Stimulated activated CD4-positive, alpha-beta T cell treated with anti-CD3 and anti-CD28 coated beads, Interleukin-15, amount 100 ng/mL, for 1 hour (primary cell): ENCODE measurements at places on chromosomes 12 and 14.

DNA sequence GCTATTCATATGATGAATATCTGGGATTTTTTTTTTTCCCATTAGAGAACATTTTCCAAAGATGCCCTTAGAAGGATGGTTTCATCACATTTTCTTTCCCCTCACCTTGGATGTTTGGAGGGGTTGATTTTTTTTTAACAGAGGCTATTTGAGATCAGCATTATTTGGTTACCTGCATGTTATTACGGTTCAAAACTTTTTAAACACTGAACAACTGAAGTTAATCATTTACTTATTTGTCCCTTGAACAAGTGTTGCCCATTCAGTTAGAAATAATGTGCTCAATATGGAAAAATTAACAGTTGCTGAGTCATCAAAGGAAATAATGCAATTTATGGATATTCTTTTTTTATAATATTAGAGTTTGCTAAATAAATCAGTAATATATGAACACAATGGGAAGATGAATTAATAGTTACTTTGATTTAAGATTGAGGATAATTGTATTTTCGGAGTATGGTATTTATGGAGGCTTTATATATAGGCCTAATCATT is 26.7 kb downstream of the CNTN1 start:
- DNase-seq = no peak

DNA sequence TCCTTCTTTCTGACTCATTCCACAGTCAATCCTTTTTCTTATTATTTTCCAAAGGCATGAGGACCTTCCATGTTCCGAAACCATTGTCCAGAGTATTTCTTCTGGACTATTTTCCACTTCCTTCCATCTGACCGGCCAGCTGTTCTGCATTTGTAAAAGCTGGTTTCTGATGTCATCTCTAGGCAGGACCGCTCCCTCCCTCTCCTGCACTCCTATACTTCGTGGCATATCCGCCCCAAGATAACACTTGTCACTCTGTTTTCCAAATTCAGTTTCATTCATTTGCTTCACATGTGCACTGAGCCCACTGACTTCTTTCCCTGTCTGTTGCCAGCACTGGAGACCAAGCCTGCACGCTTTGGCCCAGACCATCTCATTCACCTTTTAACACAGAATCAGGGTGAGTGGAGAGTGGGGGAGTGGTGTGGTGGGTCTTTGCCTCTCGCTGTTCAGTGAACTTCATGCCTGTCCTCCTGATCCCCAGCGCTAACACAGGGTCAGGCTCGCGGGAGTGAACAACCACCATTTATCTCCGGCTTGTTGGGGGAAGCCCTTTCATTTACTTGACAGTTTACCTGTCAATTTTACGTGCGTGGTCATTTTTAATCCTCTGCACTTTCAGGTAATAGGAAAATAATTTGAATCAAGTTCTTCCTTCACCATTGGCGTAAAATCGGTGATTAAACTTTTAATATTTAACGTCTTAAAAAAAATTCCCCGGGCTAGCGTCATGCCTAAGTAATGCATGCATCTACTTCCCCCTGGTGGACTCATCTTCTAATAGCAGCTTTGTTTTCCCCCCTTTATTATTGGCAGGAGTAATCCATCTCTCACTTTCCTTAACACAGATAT is 52.5 kb downstream of the C12orf75 start:
- no peak for DNase-seq

- no peak for DNase-seq
Measured at GRCh38 chr12:40145896-40146295, 40.0 kb upstream of the SLC2A13 start.

DNA sequence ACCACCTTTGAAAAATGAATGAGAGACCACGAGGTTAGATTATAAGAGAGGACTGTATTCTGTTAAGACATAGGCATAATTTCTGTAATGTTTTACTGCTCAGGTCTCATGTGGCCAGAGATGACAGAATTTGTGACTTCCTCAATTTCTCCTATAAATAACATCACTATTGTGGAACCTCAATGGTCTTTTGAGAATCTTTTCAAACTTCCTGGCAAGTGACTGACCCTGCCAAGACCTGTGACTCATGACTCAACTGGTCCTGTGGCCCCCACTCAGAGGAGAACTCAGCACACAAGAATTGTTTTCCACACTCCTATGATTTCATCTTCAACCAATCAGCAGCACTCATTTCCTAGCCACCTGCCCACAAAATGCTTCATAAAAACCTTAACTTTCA is 508.2 kb upstream of the ATP2B1 start:
- DNase-seq = no peak

DNA sequence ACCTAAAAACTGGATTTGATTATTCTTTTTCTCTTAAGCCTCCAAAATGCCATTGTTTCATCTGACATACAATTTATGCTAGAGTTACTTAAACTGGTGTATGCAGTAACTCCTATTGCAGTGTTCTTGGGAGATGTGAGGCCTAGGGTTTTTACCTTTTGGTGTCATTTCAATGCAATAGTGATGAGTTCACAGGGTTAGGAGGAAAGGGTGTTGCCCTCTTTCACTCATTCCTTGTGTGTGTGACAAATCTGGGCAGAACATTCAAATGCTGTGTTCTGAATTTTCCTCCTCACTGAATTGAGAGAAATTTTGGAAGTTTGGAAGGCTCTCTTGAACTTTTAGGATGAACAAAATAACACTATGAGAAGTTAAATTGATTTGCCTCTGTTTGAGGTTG is 69.9 kb downstream of the IGF1 start:
- DNase-seq = no peak

DNA sequence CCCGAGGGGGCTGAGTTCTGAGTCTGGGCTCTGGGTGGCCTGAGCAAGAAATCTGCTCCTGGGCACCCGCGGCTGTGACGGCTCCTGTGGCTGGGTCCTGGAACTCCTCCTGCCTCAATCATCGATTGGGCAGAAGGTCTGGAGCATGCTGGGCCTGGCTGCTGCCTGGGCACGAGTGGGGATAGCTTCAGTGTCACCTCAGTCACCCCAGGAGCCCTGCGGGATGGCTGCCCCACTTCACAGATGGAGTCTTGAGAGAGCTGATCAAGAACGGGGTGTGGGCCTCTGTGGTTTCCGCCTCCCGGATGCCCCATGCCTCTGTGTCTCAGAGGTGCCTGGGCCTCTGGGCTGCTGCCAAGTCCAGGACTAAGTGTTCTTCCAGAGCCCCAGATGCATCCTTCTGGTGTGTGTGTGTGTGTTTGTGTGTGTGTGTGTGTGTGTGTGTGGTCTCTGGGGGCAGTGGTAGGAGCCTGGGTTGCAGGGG is 185.6 kb upstream of the C14orf180 start:
- DNase-seq = peak; percentile 28

DNA sequence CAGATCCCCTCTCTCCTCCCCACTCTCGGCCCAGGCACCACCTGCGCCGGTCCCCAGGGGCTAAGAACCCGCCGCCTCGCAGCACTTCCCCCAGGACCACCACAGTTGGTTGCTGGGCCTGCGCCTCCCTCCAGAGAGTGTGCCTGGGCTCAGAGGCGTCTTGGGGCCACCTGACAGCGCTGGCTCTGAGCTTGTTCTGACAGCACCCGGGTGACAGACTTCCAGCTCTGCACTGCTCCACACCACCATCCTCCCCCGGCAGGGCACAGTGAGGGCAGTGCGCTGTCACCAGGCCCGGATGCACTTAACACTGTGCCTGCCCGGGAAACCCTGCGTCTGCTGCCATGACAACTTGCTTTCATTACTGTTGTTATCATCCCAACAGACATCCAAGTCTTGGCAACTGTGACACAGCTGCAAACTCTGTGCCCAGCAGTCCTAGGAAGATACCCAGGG is 6.6 kb downstream of the BRF1 start:
- no peak for DNase-seq

DNA sequence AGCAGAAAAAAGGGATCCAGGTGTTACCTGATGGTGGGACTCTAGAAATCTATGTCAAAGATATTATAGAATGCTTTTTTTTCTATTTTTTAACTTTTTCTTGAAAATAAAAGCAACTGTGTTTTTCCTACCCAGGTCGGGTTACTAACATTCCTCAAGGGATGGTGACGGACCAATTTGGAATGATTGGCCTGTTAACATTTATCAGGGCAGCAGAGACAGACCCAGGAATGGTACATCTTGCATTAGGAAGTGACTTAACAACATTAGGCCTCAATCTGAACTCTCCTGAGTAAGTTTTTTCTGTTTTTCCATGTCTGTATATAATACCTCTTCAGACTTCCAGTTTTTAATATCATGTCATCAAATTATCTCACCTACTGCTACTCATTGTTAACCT is 27.6 kb upstream of the KCNMB4 start:
- no peak for DNase-seq

DNA sequence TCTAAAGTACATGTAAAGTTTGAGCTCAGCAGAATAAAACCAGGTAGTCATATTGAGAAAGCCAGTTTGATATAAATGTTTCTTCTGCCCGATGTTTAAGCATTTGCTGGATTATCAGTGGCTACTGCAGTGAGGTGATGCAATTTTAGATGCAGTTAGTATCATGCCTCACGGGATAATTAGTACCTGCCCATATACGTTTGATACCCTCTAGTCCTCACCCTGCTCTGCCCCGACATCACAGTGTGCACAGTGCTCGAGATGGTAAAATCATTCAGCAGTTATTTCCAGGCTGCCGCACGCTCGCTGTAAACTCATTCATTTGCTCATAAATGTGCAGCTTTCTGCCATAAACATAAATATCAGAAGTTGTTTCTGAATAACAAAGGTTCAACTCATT is 152.7 kb downstream of the PELI2 start:
- DNase-seq = no peak

- no peak for DNase-seq
Measured at GRCh38 chr12:116381744-116382685, 104.5 kb upstream of the MED13L start.

DNA sequence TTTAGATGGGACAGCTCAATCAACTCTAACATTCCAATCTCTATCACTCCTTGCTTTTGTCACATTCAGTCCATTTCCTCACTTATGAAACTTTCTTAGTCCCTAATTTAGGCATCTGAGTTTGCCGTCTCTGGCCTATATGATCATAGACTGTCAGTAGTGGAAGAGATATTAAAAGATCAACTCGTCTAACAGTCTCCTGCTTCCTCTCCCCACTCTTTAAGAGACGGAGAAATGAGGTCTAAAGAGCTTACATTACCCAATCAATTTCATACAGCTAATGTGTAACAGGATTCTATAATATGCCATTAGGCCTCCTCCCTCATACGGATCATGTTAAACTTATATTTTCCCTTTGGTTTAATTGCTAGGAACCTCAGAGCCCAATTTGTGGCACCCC is 6.5 kb upstream of the ATP23 start:
- no peak for DNase-seq

DNA sequence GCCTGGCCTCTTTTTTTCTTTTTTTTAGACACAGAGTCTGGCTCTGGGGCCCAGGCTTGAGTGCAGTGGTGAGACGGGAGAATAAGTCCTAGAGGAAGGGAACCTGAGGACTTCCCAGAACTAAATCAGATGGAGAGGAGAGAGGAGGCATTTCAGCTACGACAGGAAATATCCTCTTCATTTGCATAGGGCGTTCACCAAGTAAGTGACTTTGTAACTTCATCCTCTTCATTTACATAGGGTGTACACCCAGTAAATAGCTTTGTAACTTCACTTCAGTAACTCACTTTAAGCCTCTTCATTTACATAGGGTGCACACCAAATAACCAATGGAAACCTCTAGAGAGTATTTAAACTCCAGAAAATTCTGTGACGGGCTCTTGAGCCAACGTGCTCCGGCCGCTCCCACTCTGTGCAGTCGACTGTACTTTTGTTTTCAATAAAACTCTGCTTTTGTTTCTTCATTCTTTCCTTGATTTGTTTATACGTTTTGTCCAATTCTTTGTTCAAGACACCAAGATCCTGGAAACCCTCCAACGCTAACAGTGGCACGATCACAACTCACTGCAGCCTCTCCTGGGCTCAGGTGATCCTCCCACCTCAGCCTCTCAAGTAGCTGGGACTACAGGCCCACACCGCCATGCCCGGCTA is 21.4 kb upstream of the ANKRD9 start:
- DNase-seq = no peak

- DNase-seq = no peak
Measured at GRCh38 chr12:73414926-73415325, 1122.7 kb upstream of the ATXN7L3B start.

DNA sequence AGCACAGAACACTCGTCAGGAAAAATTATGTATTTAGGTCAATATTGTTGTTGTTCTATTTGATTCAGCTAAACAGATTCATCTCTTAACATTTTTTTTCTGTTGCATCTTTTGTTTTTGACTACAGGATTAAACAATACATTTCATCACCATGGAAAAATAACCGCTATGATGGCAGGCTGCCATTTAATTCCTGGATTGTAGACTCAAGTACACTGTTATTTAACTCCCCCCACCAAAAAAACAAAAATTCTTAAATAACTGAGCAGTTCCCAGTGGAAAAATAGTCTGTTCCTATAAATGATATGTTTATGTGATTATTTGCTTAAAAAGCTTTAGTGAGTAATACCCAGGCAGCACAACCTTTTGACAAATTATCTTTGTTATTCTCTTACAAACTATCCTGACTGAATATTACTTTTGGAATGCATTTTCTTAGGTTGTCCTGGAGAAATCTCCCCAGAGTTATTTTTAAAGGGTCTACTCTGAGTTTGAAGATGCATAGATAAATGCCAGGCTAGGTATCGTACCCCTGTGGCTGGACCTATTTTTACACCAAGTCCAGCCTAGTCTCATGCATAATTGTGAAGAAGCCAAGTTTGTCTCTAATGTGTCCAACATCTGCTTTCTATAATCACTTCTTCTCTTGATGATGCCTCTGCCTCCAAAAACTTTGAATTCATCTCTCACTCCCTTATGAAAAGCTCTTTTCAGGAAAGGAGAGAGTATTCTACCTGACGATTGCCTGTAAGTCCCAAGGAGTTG is 3.7 kb downstream of the KERA start:
- no peak for DNase-seq
